ENCODE measurements at places on chromosomes 11 and 22.

DNA sequence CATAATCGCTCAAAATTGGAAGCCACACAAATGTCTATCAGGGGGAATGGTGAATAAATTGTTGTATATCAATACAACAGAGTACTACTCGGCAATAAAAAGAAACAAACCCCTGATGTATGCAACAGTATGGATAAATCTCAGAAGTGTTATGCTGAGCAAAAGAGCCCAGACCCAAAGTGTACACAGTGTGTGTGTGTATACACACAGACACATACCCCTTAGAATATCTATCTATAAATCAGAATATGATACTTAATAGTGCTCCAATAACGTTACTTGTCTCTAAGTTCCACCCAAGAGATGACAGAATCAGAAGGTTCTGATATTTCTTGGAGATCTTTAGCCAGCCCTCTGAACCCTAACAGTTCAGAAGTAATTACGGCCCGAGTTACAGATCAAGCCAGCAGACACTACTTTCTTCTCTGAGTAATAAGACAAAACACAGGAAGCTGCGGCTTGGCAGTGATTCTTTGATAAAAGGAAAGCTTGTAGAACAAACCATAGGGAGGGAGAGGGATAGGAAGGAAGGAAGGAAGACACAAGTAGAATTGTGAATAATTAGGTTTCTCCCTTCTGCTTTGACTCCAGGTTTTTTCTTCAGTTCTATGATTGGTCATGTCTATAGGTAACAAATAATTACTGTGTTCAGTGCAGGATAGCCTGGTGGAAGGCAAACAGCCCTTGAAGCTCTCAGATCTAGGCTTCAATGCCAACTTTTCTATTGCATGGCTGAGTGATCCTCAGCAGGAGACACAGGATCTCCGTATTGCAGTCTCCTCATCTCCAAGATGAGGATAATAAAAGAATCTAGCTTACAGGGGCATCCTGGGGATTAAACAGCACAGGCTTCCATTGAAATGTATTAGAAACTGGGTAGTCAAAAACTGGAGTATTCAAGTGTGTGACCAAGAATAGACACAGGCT lies 75.6 kb upstream of the TEAD1 start:
- no peak for DNase-seq

GRCh38 chr11:106998916-106999188 lies 19.4 kb downstream of the GUCY1A2 start:
- DNase-seq = no peak

DNA sequence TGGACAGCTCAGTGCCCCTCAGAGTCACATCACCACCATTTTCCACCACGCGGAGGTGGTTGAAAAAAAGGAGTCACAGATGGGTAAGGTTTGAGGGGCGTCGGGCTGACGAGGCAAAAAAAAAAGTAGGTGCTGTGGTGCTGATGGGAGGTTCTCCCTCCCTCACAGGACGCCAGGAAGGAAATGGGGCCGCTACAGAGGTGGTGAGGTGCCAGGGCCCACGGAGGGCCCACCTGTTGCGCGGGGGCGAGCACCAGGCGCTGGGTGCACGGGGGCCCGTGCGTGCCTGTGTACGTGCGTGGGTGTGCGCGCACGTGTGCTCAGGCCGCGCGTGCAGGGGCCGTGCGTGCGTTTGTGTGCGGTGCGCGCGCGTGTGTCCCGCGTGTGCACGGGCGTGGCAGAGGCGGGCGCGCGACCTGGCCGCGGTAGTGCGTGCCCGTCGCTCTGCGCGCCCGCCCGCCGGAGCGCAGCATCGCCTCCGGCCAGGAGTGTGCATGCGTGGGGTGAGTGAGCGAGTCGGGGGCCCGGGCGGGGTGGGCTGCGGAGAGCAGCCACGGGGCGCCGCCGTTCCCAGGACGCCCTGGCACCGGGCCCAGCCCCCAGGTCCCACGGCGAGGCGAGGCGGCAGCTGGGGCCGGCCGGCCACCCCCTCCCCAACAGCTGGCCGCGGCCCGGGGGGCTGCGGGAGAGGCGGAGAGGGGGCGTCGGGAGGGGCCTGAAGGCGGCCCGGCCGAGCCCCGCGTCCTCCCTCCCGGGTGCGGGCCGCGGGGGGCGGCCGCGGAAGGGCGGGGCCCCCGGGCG lies 2.8 kb downstream of the PDGFB start:
- no peak for DNase-seq

DNA sequence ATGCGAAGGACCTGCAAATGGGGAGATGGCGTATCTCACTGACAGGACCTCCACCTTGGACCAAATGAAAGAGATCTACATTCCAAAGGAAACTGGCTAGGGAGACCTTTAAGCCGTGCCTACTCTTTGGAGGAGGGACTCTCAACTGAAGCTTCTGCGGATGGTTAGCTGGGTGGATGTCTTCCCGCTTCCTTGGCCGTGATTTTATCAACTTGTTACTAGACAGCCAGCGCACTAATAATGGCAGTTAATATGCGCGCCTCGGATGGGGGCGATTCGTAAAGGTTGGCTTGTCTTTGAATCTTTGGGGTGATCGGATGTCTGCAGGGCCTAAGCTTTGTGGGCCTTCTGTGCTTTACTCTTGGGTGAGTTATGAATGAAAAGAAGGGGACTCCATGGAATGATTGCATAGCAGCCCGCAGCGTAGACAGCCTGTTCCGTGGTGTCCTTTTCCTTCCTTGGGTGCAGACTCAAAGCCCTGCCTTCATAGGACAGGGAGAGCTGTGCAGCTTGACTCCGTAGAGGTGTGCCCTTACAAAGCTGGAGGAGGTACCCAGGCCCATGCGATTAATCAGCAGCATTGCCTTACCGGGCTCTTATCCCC lies 1.5 kb downstream of the ZNRF3 start:
- DNase-seq = no peak

- no peak for DNase-seq
Observed at GRCh38 chr11:129911298-129911697, 15.9 kb upstream of the NFRKB start.

GRCh38 chr11:81853791-81854190 lies 879.9 kb downstream of the FAM181B start:
- no peak for DNase-seq

- no peak for DNase-seq
Observed at GRCh38 chr22:45998638-45999378, 21.8 kb upstream of the WNT7B start.

DNA sequence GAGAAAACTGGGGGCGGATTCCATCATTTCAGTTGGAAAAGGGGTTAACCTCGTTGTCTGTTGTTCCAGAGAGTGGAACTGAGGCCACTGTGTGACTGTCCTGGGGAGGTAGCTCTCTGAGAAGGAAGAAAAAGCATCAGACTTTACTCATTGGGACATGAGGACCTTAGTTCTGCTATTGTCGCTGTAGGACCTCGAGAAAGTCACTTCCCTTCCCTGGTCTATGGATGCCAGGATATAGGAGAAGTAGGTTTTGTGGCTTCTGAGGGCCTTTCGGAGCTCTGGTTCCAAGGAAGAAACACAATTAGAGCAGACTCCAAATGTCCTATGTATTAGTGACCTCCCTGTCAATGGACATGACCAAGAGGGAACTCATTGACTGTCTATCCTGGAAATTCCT lies 6.2 kb downstream of the MYO18B start:
- no peak for DNase-seq

GRCh38 chr11:116258821-116259220 lies 514.0 kb downstream of the BUD13 start:
- no peak for DNase-seq

- DNase-seq = no peak
Observed at GRCh38 chr22:35470903-35471321, 69.7 kb upstream of the RASD2 start.

GRCh38 chr11:76610371-76610770 lies 60.2 kb downstream of the LRRC32 start:
- no peak for DNase-seq

DNA sequence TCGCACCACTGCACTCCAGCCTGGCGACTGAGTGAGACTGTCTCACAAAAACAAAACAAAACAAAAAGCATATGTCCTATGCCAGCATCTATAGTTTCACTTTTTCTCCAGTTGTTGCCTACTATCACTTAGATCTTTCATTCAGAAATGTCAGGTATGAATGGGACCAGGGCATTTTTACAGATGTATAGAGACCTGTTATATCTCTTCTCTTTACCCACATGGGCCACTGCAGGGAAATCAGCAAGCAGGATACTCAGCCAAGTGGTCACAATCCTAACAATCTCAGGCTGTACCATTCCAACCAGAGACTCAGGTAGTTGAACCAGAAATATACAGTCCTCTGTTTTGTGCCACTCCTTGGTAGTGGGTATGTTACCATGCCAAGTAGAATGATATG lies 16.0 kb upstream of the SREBF2 start:
- DNase-seq = no peak

DNA sequence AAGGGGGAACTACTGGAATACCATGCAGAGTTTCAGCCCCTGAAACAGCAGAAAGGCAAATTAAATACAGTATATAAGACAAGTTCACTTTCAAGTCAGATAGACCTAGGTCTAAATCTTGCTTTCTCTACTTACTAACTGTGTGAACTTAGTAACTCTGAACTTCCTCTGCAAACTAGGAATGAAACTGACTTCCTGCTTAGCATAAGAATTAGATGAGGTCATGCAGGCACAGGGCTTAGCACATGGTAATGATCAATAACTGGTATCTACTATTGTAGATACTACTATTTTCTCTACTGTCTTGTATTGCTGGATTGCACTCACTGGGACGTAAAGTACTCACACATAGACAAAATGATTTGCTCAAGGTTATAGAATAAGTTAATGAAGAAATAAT lies 51.5 kb upstream of the MTNR1B start:
- DNase-seq = no peak

DNA sequence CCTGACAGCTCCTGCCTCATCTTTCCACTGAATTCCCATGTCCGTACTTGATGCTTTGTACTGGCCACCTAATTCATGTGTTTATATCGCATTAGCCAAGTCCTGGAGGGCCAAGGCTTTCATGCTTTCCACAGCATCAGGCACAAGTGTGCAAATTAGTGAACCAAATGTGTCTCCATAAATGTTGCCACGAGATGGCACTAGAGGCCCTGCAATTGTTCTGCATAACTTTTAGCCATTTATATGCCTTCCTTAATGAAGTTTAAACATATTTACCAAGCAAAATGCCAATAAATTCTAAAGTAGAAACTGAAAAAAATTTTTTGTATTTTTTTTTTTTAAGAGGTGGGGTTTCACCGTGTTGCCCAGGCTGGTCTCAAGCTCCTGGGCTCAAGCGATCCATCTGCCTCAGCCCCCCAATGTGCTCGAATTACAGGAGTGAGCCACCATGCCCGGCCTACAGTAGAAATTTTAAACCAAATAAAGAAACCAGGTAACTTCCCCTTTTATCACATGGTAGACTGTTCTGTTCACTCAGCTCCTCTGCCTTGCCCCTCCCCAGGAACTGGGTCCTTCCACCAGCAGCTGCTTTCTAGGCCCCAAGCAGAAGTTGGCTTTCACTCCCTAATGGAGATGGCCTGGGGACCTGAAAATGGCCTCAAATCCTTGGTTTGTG lies 20.8 kb upstream of the IL18BP start:
- no peak for DNase-seq

- DNase-seq = no peak
Observed at GRCh38 chr11:33317662-33318061, 60.5 kb downstream of the HIPK3 start.

DNA sequence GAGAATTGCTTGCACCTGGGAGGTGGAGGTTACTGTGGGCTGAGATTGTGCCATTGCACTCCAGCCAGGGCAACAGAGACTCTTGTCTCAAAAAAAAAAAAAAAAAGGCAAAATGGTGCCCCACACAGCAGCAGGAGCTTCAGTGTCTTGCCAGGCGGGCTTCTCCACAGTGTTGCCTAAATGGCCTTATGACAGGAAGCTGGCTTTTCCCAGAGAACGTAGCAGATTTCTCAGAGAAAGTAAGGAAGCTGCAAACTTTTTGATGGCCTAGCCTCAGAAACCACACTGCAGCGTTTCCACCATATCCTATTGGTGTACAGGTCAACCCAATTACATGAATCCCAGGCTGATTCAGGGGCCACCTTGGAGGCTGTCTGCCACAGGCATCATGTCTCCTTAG lies 12.7 kb upstream of the SPDYC start:
- DNase-seq = no peak

DNA sequence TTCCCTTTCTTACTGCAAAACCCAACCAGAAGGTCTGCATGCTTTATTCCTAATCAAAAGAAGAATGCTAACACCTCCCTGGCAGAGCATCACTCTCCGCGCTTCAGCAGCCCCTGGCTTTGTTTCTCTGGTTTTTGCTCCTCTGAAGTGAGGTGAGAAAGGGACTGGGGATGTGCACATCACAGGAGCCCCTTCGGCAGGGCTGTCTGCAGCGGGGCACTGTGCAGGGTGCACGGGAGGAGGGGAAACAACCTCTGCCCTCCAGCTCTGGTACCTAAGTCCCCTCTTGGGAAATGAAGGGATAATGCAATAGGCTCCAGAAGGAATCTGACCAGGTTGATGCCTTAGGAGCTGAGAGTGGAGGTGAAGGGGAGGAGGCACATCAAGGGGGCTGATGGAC lies 312.7 kb downstream of the NTM start:
- DNase-seq = no peak

DNA sequence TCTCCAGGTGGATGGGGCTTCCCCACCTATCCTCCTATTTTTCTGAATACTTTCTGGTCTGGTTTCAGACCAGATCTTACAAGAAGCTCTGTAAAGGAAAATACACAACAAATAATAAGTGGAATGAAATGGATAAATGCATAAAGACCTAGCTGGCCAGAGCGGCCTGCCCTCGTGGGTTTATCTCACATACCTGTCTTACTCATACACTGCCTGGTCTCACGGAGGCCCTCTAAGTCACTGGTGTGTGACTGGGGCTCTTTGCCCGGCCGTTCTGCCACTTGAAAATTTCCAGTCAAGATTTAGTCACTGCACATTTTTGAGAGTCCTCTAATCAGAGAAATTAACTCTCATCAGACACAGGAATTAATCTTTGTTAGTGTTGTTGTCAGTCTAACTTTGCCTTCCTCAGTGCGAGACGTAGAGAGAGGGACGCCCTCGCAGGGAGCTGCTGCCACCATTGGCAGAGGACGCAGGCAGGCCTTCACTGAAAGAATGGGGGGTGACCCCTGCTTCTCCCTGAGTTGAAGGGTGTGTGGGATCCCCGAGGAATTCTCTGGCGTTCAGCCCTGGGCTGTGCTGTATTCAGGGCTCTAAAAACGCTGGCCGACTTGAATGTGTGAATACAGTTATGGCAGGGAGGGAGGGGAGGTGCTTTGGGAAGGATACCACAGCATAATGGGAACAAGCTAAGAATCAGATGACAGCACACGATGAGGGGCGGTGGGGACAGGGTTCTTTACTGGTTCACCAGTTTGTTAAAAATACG lies 46.3 kb upstream of the CADM1 start:
- DNase-seq = no peak

DNA sequence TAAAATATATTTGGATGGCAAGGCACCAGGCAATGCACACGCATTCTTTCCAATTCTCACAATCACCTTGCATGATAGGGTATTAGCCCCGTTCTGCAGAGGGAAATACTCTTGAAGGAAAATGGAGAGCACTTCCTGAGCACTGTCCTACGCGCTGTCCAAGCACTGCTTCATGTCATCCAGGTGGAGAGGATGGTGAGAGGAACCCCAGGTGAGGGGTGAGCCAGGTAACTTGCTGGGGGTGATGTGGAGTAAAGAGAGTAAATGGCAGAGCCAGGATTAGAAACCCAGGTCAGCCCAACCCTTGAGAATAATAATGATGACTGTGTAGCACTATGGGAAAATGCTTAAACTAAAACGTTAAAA lies 711 bp upstream of the PACSIN2 start:
- DNase-seq = no peak
